ENCODE measurements at places on chromosomes 5 and 9. TPM values are rescaled to one million over a fixed set of nuclear protein-coding genes. Genes with fewer than 3 reads are reported as not detected.

SHISAL2B gene
- total RNA-seq, result 0.92 TPM

GARNL3 gene
- 87.4 TPM for total RNA-seq

WNK2 gene
- total RNA-seq, result 30.7 TPM

PCDHGA3 gene
- total RNA-seq, result 7.2 TPM

BTNL3 gene
- not detected for total RNA-seq

IL9 gene
- total RNA-seq, result not detected

PCSK1 gene
- 19.1 TPM for total RNA-seq

PCDHB2 gene
- total RNA-seq, result 12.7 TPM
